ENCODE measurements at places on chromosomes 3 and 15.

- DNase-seq, result no peak
Measured at GRCh38 chr3:81735334-81735733, 26.1 kb downstream of the GBE1 start.

DNA sequence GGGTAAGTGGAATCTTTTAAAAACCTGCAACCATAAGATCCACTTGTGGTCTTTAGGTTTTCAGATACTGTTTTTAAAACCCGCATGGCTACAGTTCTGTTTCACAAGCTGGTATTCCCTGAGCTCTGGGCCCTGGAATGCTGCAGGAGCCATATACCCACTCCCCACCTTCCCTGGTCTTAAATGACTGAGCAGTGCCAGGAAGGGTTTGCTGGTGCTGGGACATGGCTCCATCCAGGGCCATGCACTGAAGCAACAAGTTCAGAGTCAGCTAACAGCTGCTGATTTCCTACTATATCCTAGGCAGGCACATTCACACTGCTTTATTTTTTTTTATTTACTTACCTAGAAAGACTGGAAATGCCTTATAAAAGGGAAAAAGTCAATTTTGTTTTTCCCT lies 77.3 kb downstream of the HCN4 start:
- DNase-seq, result no peak

GRCh38 chr15:31801152-31801551 lies 229.2 kb upstream of the CHRNA7 start:
- DNase-seq, result no peak

DNA sequence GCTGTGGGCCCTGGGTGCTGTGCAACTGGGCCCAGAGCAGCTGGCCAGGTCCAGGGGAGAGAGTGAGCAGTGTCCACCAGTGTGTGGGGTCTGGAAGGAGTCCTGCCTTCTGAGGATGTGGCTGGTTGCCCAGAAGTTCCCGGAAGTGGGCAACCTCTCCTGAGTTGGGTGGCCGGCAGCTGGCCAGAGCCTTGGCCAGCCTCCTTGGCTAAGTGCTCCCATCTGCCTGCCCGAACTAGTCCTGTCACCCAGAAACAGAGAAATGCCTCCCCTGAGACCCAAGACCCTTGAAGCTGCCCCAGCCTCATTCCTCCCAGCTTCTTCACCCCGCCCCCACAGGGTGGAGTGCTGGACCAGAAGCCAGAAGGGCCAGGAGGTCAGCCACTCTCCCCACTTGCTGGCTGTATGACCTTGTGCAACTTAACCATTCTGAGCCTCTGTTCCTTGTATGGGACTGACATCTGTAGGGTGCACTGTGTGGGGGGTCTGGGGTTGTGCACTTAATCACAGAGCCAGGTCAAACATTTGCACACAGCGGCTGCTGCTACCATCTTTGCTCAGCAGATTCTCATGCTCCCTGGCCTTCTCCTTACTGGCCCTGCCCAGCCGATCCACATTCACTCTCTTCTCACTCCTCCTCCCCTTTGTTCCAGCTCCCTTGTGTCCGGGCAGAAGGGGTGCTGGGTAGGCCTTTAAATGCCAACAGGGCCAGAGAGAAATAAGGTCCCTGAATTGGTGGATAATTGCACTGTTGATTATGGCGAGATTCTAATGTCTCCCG lies 7.5 kb upstream of the ALAS1 start:
- no peak for DNase-seq

- DNase-seq, result no peak
Measured at GRCh38 chr3:69827127-69827526, 87.9 kb downstream of the MITF start.
